ENCODE measurements at places on chromosomes 2 and 18.

DNA sequence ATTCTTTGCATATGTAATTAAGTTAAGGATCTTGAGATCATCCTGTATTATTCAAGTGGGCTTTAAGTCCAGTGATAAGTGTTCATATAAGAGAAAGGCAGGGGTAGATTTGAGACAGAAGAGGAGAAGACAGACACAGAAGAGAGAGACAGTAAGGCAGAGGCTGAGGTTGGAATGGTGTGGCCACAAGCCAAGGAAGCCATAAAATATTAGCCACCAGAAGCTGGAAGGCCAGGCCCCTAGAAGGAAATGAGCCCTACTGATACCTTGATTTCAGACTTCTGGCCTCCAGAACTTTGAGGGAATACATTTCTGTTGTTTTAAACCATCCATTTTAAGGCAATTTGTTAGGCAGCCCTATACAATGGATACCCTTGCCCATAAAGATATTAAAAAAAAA lies 66.9 kb upstream of the DLX2 start:
- DNase-seq = no peak

DNA sequence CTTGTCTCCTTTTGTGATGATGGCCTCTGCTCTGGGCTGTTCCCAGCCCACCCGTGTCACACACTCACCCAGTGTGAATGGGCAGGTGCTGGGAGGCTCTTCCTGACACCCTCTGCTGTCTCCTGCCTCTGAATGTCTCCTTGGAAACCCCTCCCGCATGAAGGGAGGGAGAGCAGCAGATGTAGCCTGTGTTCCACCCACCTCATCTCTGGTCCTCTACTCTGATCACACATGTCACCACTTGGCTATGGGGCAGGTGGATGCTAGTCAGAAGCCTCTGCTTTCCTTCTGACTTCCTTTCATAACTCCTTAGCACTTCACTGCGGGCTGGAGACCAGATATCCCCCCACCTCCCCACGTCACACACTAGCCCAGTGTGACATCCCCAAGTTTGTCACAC lies 23.9 kb downstream of the EFR3B start:
- no peak for DNase-seq

- DNase-seq = no peak
Observed at GRCh38 chr18:71878226-71878625, 665.9 kb downstream of the CBLN2 start.

DNA sequence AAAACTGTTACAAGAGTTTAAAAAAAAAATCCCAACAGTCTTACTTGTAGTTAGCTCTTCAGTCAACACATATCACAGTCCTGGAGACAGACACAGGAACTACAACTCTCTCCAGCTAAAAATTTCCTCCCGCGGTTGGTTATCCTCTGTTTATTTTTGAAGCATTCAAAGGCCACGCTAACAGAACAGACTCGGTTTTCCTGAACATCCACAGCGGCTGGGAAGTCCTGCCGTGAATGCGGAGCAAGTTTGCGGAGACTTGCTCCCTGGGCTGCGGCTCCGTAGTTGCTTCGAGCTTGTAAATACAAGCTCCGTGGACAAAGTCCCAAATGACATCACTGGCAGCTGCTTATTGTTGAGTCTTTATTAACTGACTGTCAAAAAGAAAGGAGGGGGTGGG lies at the start of gene NCKAP5:
TSS of gene NCKAP5 (minus strand) at position 292 of the 400 bp plus-strand sequence. CDS start 50,937 bp downstream, outside the sequence.
- DNase-seq = peak; percentile 61

DNA sequence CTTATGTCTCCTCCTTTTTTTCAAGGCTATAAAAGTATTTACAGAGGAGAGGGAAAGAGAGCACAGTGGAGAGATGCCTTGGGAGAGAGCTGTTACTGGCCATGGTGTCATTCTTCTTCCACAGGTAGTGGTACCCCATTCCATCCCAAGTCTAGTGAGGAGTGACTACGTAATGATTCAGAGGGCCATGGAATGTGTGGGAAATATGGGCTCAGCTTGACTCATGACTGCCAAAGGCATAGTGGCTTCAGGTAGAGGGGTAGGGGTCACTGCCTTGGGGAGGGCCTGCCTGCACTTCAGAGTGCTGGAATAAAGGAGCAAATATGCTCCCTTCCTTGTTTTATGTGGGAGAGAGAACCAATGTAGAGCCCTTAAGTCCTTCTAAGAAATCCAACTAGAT lies 620.6 kb downstream of the IRS1 start:
- DNase-seq = no peak

Data from fibroblast of villous mesenchyme (primary cell).